Right renal pelvis (tissue), 4 donors: ENCODE measurements at places on chromosomes 4 and X.

DNA sequence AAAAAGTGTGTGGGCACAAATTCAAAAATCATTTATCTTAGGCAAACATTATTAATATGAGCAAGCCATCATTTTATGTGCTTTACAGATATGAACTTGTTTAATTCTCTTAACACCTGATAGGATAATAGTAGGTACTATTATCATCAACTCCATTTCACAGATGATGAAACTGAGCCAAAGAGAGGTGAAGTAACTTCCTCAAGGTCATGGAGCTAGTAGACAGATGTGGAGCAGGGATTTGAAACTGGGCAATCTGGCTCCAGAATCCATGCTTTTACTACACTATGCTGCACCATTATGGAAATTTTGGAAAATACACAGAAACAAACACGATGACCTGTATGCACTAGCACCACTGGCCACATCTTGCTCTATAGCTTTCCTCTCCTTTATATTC, 1.0 kb upstream of the PIN4 start:
- DNase-seq = no peak

DNA sequence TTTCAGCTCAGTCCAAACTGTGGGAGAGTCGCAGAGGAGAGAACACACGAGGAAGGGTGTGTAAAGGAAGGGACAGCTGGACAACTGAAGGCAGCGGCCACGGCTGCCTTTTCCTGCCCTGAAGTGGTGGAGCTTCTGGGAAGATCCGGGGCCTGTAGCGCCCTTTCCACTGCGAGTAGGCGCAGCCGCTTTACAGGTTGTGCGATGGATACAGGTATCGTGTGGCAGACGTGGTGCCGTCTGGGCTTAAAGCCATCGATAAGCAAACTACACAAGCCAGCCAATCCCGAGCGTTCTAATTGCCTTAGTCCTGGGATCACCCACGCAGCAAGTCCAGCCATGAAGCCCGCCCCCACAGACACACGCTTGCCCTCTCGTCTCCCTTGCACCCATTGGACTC, 15.4 kb downstream of the NKX6-1 start:
- no peak for DNase-seq

- no peak for DNase-seq
Observed at GRCh38 chrX:139811942-139812629, 104.1 kb upstream of the MCF2 start.

DNA sequence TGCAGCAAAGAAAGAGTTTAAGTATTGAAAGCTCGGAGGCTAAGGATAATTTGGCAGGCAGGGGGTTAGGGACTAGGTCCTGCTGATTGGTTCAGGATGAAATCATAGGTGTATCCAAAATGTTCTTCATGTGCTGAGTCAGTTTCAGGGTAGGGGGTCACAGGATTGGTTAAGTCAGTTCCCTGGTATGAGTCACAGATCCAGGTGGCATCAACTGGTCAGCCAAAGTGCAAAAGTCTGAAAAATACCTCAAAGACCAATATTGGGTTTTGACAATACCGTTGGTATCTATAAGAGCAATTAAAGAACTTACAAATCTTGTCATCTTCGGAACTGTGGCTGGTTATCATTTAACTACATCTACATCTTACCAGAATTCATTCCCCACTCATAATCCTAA, 25.6 kb upstream of the PRDM8 start:
- no peak for DNase-seq

- no peak for DNase-seq
Observed at GRCh38 chr4:178811356-178811755, 1369.1 kb upstream of the AGA start.

GRCh38 chr4:161287678-161288352, 876.0 kb downstream of the FSTL5 start:
- no peak for DNase-seq

- DNase-seq = no peak
Observed at GRCh38 chrX:103107836-103108235, 14.9 kb upstream of the NXF3 start.

DNA sequence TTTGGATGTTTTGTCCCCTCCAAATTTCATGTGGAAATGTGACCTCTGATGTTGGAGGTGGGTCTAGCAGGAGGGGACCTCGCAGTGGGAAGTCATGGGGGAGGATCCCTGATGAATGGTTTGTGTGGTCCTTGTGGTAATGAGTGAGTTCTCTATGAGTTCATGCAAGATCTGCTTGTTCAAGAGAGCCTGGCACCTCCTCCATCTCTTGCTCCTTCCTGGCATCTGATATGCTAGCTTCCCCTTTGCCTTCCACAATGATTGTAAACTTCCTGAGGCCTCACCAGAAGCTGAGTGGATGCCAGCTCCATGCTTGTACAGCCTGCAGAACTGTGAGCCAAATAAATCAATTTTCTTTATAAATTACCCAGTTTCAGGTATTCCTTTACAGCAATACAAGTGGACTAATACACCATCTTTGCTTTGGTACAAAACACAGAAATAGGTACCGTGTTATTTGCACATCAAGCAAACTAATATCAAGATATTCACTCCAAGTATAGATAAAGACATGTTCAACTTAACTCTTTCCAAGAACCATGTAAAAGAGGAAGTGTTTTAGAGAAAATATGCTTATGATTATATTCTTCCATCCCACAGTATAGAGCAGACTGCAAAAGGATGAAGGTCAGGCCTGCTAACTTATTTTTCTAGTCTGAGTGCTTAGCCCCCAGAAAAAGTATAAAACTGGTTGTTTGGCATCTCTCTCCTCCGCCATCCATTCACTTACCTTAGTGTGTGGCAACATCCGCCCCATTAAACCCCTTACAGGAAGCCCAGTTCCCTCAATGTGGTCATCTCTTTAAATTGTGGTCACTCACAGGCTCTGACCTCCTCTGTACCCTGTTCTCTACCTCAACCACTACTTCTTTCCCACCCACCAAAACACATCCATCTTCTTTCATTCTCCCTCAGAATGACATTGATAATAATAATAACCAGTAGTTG, 6.7 kb downstream of the ARAP2 start:
- DNase-seq = no peak
